ENCODE measurements at places on chromosomes 4 and X.

DNA sequence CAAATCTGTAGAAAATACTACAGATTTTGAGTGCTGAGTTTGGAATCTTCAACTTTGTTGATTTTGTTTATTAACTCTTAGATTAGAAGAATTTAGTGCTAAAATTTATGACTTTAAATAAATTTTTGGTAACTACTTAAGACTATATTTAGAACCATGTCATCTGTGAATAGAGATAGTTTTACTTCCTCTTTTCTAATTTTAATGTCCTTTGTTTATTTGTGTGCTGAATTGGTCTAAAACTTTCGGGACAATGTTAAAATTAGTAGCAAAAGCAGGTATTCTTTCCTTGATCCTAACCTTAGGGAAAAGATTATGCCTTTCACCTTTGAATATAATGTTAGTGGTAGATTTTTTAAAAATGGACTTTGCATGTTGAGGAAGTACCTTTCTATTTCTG lies 119.7 kb upstream of the CXorf51A start:
- DNase-seq, result no peak

GRCh38 chr4:3343358-3343757 lies 50.5 kb downstream of the RGS12 start:
- no peak for DNase-seq

DNA sequence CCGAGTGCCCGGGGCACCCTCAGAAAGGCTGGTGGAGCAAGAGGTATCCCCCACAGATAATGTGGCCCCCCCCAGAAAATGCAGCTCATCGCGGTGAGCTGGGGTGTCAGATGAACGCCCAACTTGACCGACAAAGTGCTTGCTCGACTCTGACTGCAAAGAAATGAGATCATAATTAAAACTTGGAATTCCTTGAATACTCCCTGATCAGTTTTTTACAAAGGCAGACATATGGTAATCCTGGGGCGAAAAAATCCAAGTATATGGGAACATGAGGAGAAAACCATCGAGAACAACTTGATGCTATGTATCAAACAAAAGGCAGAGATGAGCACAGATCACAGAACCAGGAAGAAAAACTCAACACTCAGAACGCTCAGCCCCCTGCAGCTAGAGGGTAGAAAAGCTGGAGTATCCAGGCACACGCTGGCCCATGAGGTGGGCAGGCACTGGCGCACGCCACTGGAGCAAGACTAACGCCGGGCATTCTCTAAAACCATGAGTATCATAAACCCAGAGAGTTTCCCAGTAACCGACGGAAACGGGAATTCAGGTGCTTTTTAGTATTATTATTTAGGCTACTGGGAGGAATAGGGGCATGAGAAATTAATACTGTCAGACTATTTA lies 127.3 kb downstream of the AFAP1 start:
- DNase-seq, result no peak

DNA sequence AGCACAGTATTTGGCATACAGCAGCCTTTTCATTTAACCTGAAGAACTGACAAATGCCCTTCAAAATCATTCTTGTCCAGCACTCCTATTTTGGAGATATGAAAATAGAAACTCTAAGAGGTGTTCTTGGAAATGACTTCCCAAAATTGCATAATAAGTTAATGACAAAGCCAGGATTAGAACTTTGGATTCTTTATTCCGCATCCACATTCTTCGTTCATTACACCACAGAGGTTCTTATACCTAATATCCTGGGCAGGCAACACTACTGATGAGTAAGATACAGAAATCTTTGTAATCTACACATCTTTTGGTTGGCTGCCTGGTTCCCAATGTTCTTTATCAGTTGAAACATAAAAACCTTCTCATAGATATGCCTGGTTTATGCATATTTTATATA lies 5.9 kb downstream of the COL25A1 start:
- no peak for DNase-seq

GRCh38 chrX:128739539-128739938 lies 687.3 kb upstream of the ACTRT1 start:
- no peak for DNase-seq

- DNase-seq, result no peak
Measured at GRCh38 chr4:185987961-185988627, 80.9 kb upstream of the TLR3 start.

DNA sequence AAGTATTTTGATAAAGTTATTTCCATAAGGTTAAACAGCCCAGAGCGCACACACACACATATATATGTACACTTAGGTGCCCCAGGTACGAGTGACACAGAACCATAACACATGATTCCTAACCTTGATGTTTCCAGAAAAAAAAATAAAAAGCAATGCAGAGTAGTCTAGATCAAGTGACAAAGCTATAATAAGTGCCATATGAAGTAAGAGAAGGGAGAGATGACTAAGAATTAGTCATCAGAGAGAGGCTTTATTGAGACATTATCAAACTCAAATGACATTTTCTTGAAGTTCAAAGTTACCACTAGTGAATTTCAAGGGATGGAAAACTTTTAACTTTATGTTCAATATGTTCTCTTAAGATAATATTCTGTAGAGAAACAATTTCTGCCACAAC lies 215.0 kb downstream of the HTR2C start:
- DNase-seq, result no peak

DNA sequence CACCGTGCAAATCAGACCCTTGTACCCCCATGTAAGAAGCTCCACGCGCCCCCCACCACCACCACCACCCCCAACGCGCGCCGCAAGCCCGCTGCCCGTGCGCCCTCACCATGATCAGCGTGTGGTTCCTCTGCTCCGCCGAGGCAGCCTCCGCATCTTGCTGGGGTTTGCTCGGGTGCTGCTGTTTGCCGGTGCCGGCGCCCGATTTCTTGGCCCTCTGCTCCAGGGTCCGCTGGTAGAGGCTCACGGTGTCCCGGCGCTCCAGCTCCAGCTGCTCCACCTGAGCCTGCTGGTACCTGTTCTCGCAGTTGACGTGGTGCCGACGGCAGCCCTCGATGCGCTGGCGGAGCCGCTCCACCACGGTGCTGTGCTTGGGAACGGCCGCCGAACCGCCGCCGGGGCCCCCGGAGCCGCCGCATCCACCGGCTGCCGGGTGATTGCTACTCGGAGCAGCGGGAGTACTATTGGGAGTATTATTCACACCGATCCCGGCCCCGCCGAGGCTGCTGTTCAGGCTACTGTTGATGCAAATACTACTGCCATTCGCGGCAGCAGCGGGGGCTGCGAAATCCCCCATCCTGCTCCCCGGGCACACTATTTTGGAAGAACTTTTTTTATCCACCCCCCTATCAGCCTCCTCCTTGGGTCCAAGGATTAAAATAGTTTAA lies 1.1 kb downstream of the MAML3 start:
- DNase-seq, result peak; percentile 79

DNA sequence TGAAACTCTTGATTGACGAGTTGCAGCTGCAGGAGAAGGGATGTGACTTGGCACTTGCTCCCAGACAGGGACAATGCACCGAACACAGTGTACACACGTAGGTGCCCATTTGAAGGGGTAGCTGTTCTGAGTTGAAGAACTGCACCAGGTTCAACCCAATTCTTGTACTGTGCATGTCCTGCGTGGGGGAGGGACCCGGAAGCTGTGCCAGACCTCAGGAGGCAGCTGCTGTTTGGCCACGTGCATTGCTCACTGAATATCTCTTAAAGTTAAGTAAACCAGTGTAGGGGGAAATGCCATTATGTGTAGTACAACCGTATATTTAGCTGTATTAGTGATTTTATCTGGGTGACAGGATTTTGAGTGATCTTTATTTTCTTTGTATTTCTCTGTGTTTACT lies 12.0 kb upstream of the RBBP7 start:
- no peak for DNase-seq
